ENCODE measurements at places on chromosomes 12 and 14.

DNA sequence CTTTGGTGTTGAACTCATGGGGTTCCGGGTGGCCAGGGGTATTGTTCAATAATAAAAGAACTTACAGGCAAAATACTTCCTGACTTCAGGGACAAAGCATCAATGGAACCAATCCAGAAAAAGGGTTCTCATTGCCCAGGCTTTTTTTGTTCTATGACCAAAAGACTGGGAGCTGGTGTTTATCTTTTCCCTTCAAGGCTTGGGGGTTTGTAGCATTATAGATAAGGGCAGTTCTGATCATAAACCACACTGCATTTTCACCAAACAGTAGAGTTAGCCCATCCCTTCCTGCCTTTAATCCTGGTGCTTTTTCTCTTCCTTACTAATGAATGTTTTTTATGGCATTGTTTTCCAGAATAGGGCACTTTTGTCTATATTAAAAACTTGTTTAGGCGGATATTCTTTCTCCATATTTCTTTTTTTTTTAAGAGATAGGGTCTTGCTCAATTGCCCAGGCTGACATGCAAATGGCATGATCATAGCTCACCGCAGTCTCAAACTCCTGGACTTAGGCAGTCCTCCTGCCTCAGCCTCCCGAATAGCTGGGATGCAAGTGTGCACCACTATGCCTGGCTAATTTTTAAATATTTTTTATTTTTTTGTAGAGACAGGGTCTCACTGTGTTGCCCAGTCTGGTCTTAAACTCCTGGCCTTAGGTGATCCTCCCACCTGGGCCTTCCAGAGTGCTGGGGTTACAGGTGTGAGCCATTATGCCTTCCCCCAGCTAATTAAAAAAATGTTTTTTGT is 9.7 kb downstream of the FUT8 start:
- DNase-seq, result no peak

DNA sequence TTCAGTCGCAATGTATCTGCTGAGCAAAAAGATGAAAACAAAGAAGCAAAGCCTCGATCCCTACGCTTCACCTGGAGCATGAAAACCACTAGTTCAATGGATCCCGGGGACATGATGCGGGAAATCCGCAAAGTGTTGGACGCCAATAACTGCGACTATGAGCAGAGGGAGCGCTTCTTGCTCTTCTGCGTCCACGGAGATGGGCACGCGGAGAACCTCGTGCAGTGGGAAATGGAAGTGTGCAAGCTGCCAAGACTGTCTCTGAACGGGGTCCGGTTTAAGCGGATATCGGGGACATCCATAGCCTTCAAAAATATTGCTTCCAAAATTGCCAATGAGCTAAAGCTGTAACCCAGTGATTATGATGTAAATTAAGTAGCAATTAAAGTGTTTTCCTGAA is 19.8 kb downstream of the CKB start:
- no peak for DNase-seq

- no peak for DNase-seq
Measured at GRCh38 chr14:71486279-71486678, 445.9 kb upstream of the RGS6 start.

- DNase-seq, result no peak
Measured at GRCh38 chr14:23804817-23805216, 148.8 kb upstream of the DHRS4 start.

- DNase-seq, result no peak
Measured at GRCh38 chr12:119601877-119602733, 8.5 kb downstream of the TMEM233 start.

DNA sequence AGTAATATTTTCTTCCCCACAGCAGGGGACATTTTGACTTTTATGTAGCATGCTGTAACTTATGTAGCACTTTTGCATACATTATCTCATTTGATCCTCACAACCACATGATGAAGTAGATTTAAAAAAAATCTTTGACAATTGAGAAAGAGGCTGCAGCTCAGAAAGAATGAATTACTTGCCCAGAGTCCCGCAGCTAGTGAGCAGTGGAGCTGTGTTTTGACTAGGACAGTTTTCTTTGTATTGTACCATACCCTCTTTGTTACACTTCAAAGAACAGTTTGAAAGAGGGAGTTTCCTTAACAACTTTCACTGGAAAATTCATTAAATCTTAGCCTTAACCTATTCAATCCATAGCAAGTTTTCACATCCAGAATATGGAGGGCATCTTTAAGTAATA is 58.6 kb downstream of the SYNE2 start:
- DNase-seq, result no peak

DNA sequence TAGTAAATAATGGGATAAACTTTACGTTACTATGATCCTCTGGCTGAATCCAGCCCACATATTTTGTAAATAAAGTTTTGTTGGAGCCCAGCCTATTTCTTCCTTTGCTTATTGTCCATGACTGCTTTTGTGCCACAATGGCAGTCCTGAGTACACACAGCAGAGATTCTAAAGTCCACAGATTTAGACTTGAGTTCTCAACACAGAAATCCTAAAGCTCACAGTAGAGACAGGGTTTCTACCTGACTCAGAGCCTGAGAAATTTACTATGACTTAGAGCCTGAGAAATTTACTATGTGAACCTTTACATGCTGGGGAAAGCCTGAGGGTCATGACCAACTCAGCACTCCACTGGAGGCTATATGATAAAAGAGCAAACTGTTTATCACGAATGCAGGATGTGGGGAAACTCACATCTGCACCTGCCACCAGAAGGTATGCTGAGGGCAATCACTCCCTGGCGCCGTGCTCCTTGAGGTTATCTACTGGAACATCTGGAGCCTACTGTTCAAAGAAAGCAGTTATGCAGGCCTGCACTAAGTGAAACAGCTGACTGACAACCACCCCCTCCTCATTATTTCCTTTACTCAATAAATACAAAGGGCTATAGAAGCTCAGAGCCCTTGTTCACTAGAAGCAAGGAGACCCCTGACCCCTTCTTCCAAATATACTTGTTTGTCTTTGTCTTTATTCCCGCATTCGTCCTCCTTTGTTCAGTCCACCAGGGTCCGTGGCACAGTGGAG is 52.6 kb upstream of the BICD1 start:
- DNase-seq, result no peak

GRCh38 chr12:49582201-49582600 is 14.3 kb upstream of the MCRS1 start:
- DNase-seq, result no peak

GRCh38 chr12:52091061-52091460 is 11.6 kb downstream of the SMIM41 start:
- no peak for DNase-seq

DNA sequence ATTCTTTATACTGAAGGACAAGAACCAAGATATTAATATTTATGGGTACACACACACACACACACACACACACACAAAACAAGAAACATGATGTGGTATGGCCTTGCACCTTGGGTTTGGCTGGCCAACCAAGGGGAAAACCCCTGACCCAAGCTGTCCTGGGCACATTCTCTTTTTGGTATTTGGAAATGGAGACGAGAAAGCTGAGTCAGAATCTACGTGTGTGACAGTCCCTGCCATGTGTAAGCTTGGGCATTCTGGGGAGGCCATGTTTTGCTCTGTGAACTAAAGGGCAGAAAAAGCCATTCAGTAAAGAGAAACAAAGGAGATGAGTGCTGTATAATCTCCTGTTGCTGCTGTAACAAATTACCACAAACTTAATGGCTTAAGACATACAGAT is 35.6 kb downstream of the PTGER2 start:
- DNase-seq, result no peak

- DNase-seq, result no peak
Measured at GRCh38 chr12:12943586-12944260, 8.2 kb downstream of the GPRC5D start.

- DNase-seq, result no peak
Measured at GRCh38 chr14:95253039-95253630, 66.6 kb downstream of the CLMN start.

- DNase-seq, result no peak
Measured at GRCh38 chr14:77148510-77149231, 7.1 kb upstream of the ZDHHC22 start.

DNA sequence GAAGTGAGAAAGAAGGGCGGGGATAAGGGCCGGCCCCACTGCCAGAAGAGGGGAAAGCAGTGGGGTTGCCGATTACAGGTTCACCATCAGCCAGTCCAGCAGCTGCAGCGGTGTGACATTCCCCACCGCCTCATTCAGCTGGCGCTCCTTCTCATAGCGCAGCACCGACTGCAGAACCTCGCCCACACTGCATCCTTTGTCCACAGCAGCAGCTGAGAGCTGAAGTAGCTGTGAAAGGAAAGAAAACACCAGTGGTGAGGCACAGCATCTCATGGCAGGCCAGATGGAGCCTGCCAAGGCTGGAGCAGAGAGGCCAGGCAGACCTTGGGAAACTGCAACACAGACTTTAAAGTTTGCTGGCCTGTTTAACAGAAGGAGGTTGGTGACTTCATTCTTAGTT is 33.2 kb downstream of the AKAP3 start:
- DNase-seq, result no peak

- peak; percentile 64 for DNase-seq
Measured at GRCh38 chr12:121060149-121061001, 21.3 kb upstream of the OASL start.

GRCh38 chr12:112443916-112444315 is 25.2 kb downstream of the PTPN11 start:
- no peak for DNase-seq

DNA sequence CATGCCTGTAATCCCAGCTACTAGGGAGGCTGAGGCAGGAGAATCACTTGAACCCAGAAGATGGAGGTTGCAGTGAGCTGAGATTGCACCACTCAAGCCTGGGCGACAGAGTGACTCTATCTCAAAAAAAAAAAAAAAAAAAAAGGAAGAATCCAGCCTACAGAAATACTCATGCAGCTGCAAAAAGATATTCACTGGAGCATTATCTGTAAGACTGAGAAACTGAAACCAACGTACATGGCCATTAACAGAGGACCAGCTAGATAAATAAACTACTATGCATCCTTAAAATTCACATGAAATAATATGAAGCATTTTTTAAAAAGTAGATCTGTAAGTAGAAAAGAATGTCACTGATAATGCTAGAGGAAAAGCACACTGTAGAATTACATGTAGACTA is 3.5 kb downstream of the SLC7A7 start:
- no peak for DNase-seq

DNA sequence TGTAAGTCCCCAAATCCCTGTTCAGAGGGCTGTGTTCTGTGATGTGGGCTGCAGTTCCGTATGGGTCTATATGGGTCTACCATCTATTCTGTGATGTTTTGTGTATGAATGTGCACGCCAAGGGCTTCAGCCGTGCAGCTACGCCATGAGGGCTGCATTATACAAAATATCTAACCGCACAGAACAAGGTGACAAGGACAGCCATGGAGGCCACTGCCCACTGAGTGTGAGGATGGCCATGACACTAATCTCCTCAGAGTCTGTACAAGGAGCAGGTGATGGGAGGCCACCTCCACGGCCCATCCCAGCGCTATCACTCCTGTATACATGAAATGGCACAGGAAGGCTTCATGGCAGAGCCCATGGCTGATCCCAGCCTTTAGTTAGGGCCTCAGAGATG is 102.0 kb downstream of the DICER1 start:
- no peak for DNase-seq

GRCh38 chr12:105993766-105994555 is 144.8 kb downstream of the NUAK1 start:
- DNase-seq, result no peak

DNA sequence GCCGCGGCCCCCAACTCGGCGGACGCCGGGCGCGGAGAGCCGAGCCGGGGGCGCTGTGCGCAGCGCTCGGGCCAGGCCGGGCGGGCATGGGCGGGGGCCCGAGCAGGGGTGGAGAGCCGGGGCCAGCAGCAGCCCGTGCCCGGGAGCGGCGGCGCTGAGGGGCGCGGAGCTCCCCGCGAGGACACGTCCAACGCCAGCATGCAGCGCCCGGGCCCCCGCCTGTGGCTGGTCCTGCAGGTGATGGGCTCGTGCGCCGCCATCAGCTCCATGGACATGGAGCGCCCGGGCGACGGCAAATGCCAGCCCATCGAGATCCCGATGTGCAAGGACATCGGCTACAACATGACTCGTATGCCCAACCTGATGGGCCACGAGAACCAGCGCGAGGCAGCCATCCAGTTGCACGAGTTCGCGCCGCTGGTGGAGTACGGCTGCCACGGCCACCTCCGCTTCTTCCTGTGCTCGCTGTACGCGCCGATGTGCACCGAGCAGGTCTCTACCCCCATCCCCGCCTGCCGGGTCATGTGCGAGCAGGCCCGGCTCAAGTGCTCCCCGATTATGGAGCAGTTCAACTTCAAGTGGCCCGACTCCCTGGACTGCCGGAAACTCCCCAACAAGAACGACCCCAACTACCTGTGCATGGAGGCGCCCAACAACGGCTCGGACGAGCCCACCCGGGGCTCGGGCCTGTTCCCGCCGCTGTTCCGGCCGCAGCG is 639 bp downstream of the FZD10 start:
- DNase-seq, result no peak

GRCh38 chr12:14959126-14959440 is 2.3 kb downstream of the ARHGDIB start:
- DNase-seq, result no peak

GRCh38 chr14:74434294-74434693 is 8.3 kb upstream of the SYNDIG1L start:
- DNase-seq, result no peak

DNA sequence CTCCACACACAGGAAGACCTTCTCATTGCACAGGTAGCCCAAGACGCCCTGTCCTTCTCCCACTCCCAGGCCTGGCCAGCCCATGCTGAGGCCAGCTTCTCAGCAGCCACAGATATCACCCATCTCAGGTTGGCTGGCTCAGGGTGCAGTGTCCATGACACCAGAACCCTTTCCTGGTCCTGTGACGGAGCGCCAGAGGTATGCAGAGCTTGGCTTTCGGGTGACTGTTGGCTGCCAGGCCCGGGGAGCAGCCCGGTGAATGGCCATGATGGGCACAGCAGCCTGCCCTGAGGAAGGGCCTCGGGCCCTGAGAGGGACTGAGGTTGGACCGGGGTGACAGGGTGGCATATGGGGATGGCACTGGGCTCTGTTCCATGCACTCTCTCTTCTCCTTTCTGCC is 173.4 kb downstream of the TSPAN9 start:
- DNase-seq, result no peak

DNA sequence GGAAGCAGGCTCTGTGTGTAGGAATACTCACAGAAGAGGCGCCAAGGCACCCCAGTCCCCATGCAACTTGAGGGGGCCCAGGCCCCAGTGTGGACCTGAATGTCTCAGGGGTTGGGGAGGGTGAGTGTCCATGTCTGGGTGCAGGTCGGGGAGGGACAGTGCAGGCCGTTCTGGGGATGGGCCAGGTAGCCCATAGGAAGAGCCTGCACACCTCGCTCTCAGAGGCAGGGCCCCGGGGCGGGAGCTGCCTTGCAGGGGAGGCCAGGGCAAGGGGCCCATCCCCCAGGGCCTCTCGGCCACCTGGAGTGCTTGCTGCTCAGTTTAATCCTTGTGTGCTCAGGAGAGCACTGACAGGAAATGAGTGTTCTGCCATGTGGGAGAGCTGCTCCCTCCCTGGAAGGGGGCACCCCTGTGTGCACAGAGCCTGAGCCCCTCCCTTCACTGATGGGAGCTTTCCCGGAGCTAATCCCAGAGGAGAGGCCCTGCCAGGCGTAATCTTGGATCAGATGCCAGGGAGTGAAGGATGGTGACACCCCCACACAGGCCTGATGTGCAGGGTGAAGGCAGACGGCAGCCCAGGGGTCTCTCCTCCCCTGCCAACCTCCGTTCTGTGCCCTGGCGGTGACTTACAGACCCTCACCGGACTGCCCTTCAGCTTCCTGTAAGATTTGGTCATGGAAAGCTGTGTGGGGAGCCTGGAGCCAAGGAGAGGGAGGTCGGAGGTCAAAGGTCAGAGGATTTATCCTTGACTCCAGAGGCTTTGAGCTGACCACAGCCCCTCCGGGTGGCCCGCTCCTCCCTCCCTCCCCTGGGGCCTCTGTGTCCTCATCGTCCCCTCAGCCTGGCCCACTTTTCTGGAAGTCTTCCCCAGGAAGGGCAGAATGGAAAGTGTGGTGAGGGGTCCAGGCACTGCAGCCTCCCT is 24.4 kb upstream of the FBRSL1 start:
- DNase-seq, result no peak
